ENCODE measurements at places on chromosomes 4 and X.

DNA sequence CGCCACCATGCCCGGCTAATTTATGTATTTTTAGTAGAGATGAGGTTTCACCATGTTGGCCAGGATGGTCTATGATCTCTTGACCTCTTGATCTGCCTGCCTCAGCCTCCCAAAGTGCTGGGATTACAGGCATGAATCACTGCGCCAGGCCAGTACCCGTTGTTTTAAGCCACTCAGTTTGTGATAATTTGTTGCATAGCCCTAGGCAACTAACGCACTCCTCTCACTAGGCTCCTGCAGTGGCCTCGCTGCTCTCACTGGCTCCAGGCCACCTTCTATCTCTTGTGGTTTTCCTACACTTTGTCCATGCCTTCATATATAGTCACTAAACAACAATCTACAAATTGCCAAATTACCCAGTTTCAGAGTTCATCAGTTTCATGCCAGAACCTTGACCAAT, 58.1 kb downstream of the DCHS2 start:
- DNase-seq = no peak

GRCh38 chr4:20299515-20299914, 47.8 kb downstream of the SLIT2 start:
- no peak for DNase-seq

DNA sequence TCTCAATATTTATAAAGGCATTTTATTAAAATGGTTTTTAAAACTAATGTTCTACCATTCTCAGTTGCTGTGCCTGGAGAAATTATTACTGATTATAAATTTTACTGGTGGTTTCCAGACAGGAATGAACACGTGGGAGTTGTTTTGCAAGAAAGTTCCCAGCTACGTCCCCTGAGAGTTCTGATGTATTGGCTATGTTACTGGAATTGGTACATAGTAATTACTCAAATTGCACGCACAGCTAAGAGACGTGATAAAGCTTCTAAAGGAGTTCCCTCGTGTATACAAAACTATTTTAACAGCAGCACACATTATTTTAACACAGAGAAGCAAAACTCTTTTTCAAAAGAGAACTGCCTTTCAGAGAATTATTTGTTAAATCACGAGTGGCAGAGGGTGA, 292.2 kb downstream of the NLGN4X start:
- DNase-seq = no peak

GRCh38 chr4:126530996-126531585, 1101.7 kb upstream of the INTU start:
- no peak for DNase-seq

DNA sequence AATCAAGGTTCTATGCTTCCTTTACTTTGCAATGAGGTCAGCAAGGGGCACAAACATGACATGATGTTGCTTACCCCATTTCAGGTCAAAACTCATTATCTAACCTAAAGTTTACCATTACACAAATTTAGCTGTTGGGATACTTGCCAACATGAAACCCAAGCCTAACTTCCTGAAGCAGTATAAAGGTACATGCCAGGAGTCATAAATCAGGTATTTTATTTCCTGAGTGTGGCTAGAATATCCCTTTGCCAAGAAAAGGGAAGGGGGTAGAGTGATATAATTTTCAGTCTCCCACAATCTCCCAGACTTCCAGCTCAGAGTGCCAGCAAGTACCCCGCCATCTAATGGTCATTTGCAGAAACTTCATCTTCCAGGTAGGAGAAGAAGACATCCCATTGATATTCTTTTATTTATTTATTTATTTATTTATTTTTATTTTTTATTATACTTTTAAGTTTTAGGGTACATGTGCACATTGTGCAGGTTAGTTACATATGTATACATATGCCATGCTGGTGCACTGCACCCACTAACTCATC, 136.6 kb downstream of the NEXMIF start:
- no peak for DNase-seq

- DNase-seq = no peak
These were observed 73.3 kb downstream of the RBM46 start for GRCh38 chr4:154854362-154854761.

DNA sequence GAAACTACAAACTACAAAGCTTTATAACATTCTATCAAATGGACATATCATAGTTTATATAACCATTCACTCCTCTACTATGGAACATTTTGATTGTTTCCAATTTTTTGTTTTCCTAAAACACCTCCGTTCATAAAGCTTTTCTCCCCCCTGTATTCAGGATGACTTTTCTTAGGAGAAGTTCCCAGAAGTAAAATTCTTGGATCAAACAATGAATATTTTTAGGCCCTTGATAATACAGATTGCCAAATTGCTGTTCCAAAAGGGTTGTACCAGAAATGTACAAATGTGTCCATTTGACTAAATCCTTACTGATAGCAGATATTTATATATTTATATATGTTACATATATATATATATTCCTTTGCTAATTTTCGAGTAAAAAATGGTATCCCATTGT, 77.8 kb downstream of the GPC3 start:
- no peak for DNase-seq

DNA sequence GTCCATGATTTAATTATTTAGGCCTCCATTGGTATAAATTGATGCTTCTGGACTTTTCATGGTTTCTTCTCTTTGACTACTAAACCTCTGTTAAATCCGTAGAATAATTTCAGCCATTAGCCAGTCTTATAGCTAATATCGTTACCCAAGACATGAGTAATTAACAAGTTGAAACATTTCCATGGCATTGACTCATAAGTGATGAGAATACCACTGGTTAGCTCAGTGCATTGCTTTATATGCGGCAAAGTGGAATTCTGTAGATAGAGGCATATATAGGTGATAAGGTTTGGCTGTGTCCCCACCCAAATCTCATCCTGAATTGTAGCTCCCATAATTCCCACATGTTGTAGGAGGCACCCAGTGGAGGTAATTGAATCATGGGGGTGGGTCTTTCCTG, 80.6 kb downstream of the VCX2 start:
- DNase-seq = no peak

- DNase-seq = no peak
These were observed 570.3 kb downstream of the RAPGEF2 start for GRCh38 chr4:159673221-159673620.

DNA sequence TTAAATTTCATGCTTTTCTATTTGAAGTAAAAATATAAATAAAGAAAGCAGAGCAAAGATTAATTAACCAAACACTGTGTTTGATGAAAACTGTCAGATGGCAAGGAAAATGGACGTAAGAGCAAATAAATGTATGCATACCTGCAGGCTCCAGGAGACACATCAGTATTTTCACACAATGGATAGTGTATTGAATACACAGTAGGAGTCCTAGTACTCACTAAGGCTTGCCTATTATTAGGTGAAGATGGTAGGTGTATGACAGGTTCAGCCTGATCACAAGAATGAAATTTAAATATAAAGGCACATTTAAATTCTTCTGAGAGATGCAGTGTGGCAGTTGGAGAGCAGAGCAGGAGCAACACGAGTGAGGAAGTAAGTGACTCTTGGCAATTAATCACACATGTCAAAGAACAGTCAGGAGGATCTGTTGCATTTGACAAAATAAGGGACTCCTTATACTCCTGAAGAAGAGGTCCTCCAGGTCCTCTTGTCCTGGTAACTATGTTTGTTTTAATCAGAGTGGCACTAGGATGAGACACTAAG, 106.0 kb upstream of the NDST4 start:
- DNase-seq = no peak

- DNase-seq = no peak
These were observed 2.0 kb upstream of the AP1S2 start for GRCh38 chrX:15856636-15857035.

- DNase-seq = no peak
These were observed 27.7 kb downstream of the NHSL2 start for GRCh38 chrX:71938371-71938770.

GRCh38 chr4:126630230-126630629, 1002.5 kb upstream of the INTU start:
- no peak for DNase-seq

DNA sequence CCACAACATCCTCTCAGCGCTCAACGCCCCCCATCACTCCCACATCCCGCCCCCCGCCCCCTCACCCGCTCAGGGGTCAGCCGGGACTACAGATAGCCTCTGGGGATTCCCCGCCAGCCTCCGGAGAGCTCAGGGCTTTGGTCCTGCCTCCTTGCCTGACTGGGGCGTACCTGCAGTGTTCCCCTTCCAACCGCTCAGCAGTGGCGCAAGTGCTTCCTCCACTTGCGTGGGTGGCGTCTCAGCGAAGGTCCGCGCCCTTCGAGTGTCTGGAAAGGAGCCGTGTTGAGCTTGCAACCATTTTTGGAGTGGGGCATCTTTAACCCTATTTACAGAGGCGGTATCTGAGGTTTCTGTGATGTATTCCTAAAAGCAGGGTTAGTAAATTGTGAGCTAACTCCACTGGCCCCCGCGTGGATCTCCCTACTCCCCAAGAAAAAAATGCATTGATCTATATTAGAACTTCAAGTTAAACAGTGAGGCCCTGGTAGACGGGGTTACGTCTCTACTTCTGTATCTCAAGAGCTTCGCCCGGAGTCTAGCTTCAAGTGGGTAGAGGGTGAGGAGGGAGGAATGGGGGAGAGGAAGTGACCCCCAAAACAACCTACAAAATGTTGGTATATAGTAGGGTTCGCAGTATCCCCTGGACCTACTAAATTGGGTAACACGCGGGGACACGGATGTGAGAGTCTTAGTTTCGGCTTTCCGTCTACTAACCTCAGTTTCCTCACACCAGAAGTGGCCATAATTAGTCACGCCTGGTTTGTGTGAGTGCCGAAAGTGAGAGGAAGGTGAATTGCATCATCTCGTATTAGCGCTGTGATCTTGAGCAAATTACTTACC, 16.1 kb downstream of the NKX3-2 start:
- no peak for DNase-seq

- no peak for DNase-seq
These were observed 101.1 kb downstream of the ZDHHC15 start for GRCh38 chrX:75421688-75422230.

DNA sequence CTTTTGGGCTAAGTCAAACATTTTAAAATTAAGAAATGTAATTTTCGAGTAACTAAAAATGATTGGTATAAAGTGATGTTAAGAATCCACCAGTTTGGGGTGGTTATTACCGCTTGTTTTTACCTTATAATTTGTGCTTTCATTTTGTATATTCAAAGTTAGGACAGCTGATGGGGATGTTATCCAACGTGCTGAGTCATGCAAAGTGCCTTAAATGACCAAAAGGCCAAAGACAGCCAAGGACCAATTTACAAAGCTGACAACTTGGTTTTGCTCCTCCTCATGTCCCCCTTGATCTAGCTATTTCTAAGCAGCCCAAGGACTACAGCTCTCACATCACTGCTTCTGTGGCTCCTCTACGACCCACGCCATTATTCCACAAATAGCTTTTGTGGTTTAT, 181.4 kb upstream of the PCDH7 start:
- DNase-seq = no peak

DNA sequence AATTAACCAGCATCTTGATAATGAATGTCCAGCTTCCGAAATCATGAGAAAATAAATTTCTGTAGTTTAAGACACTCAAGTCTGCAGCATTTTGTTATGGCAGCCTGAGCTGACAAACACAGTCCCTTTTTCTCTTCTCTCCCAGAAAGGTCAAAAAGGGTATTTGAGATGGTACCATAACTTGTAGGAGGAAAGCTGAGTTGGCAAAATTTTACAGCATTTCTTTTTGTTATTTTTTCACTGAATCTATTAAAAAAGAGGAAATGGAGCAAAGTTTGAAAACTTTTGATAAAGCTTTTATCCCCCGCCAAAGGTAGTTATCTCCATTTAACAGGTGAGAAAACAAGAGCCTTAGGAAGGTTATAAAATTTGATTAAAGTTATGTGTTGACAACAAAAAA, 367.6 kb upstream of the TECRL start:
- no peak for DNase-seq

DNA sequence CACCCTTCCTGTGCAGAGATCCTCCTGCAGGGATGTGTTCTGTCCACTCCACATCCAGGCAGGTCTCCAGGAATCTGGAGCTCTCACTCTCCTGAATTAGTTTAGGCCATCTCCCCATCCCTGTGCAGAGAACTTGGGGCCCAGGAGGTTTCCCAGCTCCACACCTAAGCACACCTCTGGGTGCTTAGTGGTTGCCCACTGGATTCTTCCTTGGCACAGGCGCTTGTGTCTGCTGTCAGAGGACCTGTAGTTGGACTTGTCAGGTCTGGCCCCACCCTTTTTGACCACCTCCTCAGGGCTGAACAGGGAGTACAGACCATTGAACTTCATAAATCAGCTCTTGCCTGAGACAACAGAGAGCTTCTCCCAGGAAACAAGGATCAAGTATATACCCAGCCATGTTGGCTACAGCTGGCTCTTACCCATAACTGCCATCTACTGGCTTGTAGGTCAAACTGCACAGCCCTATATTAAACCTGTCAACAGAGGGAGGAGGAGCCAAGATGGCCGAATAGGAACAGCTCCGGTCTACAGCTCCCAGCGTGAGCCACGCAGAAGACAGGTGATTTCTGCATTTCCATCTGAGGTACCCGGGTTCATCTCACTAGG, 275.5 kb downstream of the PPARGC1A start:
- DNase-seq = no peak

- no peak for DNase-seq
These were observed 42.8 kb downstream of the IL13RA1 start for GRCh38 chrX:118770133-118770760.

DNA sequence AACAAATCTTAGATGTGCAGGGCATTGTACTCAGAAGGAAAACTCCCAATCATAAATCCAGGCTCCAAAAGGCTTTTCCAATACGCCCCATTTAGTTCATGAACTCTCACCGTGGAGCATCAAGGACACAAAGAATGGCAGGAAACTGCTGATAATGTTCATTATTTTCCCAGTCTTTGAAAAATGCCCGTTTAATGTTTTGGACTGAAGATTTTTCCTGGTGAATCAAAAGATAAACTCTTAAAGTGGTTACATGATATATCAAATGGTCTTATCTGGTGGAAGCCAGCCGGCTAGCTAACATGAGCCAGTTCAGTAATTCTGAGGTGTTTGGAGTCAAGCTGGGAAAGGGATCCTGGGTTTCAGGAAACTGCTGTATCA, 62.1 kb upstream of the AP1S2 start:
- no peak for DNase-seq

DNA sequence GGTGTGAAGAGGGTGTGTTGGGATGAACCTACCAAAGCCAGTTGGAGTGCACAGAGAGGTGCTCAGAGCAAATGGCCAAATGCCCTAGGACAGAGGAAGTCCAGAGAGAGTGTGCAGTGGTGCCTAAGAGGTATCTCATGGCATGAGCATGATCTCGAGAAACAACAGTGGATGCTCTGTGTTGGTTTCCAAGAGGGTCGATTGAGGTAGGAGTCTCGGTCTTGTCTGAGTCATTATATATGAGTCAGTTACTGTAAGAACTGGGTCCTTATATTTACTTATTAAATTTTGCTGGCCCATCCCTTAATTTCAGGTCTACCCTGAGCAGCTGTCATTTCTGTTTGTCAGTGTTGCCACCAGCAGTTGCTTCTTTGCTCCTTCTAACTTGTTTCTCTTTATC, 86.6 kb upstream of the TMEM150C start:
- DNase-seq = no peak

GRCh38 chr4:121877041-121877773, 6.9 kb upstream of the BBS7 start:
- no peak for DNase-seq

GRCh38 chr4:39365360-39365759, 802 bp downstream of the RFC1 start:
- no peak for DNase-seq

Data from NCI-H1694 (cell line).